ENCODE measurements at places on chromosomes 4 and X.

DNA sequence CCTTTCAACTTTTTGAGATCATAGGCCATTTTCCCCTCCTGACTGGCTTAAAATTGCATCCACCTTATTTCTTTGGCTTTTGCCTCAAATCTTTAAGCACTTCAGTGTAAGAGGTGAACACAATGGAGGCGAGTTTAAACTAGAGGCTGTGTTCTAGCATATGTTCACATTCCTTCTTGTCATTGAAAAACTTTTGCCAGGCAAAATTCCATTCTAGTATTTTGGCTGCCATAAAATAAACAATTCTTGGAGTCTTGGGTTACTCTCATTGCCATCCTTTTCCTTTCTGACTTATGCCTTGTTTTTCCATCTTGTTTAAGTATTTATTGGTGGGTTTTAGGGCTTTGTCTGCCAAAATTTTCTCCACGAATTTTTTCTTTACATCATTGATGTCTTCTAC lies 137.3 kb upstream of the ANXA10 start:
- no peak for DNase-seq

DNA sequence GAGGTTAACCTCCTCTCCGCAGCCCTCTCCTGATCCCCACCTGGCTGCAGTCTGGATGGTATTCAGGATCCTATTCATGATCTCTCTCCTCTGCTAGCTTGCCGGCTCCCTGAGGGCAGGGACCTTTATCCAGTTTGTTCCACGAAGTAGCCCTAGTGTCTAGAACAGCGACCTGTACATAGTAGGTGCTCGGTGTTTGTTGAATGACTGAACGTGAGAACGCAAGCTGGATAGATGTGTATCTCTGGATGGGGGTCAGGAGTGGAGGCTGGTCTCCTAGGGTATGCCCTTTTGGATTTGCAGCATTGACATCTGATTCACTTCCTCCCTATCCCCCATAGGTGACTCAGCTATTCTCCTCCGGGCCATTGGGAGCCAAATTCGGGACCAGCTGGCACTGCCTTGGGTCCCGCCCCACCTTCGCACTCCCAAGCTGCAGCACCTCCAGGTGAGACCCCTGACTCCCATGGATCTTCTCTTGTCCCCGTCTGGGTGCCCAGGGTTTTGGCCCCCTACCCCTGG lies 7.3 kb downstream of the CCDC22 start:
- DNase-seq: no peak

GRCh38 chr4:38071801-38072431 lies 111.7 kb downstream of the PTTG2 start:
- no peak for DNase-seq

- no peak for DNase-seq
These were observed 161.0 kb upstream of the RASGEF1B start for GRCh38 chr4:81632581-81633299.

DNA sequence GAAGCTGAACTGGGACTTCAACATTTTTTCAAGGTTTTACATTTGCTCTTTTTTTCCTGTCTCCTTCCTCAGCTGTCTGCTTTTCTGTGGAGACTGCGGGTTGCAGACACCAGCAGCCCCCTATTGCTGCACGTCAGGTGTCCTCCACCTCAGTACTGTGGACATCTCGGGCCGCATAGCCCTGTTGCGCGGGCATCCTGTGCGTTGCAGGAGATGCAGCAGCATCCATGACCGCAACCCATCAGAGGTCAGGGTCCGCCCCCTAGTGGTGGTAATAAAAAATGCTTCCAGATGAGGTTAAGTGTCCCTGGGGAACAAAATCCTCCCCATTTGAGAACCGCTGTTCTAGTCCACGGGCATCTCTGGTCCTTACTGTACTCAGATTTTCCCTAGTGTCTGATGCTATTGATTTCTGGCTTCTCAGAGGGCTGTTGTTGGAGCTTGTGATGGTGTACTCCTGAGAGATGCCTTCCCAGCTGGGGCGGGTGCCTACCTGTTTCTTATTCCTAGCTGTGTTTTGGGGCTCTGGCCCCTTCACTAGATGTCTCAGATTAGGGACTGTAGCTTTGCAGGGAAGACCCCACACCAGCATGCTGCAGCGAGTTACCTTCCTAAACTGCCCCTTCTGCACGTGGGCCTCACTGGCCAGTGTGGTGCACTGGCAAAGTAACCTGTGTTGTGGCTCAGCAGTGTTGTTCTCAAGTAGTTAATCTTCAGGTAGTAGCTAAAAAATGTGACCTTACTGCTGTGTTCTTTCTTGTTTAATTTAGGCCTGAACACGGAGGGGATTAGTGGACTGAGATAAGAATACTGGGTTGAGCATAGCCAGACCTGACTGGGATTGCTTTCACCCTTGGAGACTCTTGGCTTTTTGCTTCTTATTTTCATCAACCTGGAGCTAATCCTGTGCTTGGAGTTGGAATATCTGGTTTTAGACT lies 28.2 kb downstream of the NSD2 start:
- peak; percentile 87 for DNase-seq

GRCh38 chr4:20337261-20337664 lies 85.6 kb downstream of the SLIT2 start:
- no peak for DNase-seq

GRCh38 chr4:73608689-73609594 lies 11.3 kb downstream of the RASSF6 start:
- DNase-seq: no peak

GRCh38 chrX:33194289-33194688 lies 17.1 kb downstream of the DMD start:
- DNase-seq: no peak

DNA sequence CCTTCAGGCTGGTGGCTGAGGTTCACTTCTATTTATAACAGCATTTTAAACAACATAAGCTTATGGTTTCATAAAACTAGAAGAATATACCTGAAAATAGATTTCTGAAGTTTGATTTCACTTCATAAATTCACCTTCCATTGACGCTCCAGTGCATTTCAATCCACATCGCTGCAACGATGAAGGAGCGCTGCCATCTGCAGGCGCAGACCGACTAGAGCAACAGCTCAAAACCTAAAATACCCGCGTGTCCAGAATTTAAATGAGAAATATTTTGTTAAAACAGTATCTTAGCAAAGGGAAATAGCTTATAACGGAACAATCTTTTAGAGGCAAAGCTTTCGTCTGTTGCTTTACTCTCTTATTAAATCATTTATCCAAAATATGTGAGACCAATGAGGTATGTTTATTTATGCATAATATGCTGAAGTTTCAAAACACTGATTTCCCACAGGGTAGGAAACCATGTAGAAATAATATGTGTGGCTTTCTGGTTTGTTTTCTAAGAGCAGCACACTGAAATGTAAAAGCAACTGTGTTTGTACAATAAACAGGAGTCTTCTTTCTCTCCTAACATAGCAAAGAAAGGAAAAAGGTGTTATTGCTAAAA lies 816.4 kb upstream of the FRG1 start:
- DNase-seq: no peak

All from GM10248 (cell line).